Mesothelial cell of epicardium (in vitro differentiated cells): ENCODE measurements at places on chromosomes 1 and 21.

- DNase-seq = no peak
These were observed 3.6 kb downstream of the CTBS start for GRCh38 chr1:84570436-84571149.

- DNase-seq = no peak
These were observed 36.6 kb downstream of the OLFM3 start for GRCh38 chr1:101960142-101960541.

- no peak for DNase-seq
These were observed 19.3 kb upstream of the ADARB1 start for GRCh38 chr21:45054927-45055612.

GRCh38 chr1:78086697-78087096 is 40.9 kb downstream of the GIPC2 start:
- DNase-seq = no peak

GRCh38 chr1:8011016-8011415 is 15.1 kb downstream of the ERRFI1 start:
- DNase-seq = no peak

DNA sequence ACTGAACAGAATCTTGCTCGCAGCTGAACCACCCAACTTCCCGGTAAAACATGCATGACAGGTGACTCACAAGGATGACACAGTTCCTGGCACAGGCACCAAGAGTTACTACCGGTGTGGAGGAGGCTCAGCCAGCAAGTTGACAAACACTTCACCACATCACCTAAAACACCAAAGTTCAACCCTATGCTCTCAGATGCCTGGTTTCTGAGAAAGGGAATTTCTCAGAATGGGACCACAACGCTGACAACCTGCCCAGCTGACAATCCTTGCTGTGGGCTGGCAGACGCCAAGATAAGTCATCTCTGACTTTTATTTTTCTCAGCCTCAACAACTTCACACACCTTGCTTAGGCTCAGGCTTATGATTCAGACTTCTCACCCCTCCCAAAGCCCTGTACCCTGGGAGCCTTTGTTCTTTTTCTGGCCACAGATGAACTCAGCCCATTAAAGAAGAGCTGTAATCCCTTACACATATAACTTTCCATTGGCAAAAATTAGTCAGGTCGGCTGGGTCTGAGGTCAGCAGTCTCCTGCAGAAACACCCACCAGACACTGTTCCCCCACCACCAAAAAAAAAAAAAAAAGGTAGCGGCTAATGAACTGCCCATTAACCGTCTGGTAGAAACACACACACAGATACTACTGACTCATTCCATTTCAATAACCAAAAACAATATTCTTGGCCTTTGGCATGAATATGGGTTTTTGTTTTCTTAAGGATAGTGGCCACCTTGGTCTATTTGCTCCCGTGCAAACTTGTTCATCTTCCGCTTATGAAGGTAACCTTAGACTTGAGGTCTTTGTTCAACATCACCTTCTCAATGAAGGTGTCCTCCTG is 10.8 kb upstream of the TIAM1 start:
- no peak for DNase-seq

DNA sequence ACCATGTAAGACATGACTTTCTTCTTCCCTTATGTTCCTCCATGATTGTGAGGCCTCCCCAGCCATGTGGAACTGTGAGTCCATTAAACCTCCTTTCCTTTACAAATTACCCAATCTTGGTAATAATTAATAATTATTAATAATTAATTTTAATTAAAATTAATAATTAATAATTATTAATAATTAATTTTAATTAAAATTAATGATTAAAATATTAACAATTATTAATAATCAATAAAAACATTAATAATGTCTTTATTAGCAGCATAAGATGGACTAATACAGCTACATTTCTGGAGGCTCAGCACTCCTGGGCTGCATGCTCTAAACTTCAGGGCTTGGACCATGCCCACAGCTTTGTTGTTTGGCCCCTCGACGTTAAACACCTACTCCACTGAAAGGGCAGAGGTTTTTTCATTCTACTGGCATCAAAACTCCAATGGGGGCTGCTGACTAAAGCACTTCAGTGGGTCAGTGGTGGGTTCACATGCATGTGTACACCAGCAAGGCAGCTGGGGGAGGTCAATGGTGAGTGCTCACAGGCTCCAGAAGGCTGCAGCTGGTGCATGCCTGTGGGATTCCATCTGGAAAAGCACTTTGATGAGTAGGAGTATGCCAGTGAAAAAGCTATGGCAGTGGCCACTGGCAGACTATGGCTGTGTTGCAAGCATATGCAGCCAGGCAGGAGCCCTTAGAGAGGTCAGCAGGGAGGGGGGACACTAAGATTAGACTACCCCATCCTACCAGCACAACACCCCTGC is 561.3 kb downstream of the NCAM2 start:
- no peak for DNase-seq
